ENCODE measurements at places on chromosomes 12 and 14. TPM values are rescaled to one million over a fixed set of nuclear protein-coding genes. Genes with fewer than 3 reads are reported as not detected.

Gene GPRC5A
- 2.4 TPM for total RNA-seq

Gene ANO4
- total RNA-seq: 1.4 TPM

Gene TMEM30B
- total RNA-seq: 1.4 TPM

Gene TUNAR
- total RNA-seq: not detected

Gene ZFHX2
- total RNA-seq: 1.4 TPM

Gene AMN
- total RNA-seq: not detected

Gene KCNMB4
- 6.4 TPM for total RNA-seq

Gene NKX2-1
- total RNA-seq: not detected

Gene NUBPL
- total RNA-seq: 9.2 TPM

Gene LMNTD1
- total RNA-seq: not detected

Gene SPIC
- not detected for total RNA-seq

Gene HSPB8
- 448 TPM for total RNA-seq

Gene CLMN
- 3.5 TPM for total RNA-seq

Gene C1R
- total RNA-seq: 462 TPM

Gene POC1B
- 29.1 TPM for total RNA-seq

Gene RERG
- 104 TPM for total RNA-seq

Gene P2RX7
- total RNA-seq: 5.3 TPM
